ENCODE measurements at places on chromosomes 2 and 18.

DNA sequence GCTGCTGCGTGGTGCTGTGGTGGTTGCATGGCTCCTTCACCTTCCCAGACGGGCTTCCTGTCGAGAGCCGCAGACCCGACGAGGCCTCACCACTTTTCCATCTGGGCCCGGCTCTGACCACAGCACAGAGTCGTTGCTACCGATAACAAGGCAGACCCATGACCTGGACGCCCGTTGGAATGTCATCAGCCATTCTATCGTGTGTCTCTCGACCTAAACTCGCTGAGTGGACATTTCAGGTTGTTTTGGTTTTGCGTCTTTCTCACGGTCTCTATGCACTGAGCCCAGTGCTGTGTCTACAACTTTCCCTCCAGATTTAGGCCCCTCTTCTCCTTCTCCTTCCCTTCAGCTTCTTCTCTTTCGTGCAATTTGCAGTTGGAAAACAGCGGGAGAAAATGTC is 204.7 kb upstream of the TPO start:
- no peak for DNase-seq

- no peak for DNase-seq
These were observed 4.2 kb downstream of the ZNF512 start for GRCh38 chr2:27587025-27587424.

GRCh38 chr2:138421971-138422335 is 79.6 kb upstream of the SPOPL start:
- DNase-seq, result no peak

DNA sequence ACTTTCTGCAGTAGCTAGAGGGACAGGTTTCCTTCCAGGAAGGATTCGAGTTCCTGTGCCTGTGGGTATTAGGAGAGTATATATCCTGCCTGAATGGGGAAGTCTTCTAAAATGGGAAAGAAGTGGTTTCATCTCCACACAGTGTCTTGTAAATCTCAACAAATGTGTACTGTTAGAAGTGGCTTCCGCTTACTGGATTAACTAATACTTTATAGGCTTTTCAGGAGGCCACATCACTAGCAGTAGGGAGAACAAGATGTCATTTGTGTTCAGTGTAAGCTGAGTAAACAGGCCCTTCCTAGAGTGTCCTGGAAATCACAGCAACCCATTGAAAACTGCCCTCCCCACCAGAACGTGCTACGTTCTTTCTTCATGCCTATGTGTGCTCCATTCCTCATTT is 12.5 kb upstream of the POLR1B start:
- DNase-seq, result no peak

DNA sequence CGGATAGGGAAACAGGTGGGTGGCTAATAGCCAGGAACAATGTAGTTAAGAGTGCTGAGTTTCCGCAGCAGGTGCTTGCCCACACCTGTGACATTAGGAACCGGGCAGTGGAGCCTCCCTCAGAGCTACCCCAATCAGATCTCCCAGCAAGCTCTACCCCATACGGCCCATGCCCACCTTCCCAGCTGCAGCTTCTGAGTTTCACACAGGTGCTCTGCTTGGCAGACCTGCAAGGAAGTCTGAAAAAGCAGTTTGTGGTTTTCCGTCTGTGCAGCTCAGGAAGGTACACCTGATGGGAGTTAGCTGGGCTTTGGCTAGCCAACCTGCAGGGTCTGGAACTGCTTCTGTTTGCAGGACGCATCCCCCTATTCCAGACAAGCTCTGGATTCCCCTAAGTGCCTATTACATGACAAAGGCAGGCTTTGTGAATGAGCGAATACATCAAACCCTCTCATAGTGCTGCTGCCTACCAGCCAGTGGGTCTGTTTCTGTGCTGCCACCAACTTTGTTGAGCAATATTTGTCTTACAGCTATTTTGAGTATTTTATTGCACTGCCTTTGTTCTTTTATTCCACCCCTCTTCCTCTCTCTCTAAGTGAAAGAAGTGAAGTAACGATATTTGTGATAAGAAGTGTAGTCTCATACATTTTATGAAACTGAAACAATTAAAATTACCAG is 24.7 kb upstream of the CEP68 start:
- no peak for DNase-seq

DNA sequence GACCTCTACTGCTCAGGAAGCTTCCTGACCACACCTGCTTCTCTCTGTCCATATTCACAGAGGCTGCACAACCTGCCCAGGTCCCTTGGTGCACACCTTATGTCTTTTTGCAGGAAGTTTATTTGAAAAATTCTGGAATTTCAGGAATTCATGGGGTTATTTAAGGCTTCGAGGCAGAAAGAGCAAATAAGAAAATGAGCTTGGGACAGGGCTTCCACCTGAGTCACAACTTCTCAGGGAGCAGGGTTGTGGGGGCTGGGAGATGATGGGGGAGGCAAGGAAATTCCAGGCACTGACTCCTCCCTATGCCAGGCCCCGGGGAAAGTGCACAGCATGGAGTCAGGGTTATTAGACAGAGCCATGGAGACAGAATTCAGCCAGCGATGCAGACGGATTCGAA is 57.7 kb downstream of the INHBB start:
- no peak for DNase-seq

GRCh38 chr2:158663796-158664195 is 131.3 kb upstream of the DAPL1 start:
- DNase-seq, result no peak

DNA sequence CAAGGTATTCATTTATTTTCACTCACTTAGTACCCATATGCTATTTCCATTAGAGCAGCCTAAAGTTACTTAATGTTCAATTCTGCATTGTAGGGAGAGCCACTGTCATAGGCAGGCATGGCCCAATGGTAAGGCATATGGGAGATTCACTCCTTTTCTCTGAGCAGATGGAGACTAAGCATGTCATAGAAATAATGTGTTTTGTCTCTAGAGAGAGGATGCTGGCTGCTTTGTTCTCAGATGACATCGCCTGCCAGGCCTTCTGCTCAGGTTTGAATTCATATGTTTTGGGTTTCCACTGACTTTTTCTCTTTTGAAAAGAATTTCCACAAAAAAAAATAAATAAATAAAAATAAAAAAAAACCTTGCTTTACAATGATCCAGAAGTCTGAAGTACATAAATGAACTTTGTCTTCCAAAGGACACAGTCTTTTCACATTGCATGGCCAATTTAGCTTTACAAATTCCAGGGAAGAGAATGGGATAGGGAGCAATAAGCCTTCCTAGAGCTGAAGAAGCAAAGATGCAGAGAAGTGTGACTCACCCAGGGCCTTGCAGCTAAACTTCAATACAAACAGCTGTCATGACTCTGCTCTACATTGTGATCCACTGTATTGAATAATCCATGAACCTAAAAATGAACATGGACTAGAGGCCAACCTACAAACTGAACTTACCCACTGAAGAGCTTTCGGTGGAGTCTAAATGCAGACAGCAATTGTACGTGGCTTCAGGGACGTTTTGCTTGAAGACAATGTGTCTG is 422.5 kb downstream of the CMPK2 start:
- no peak for DNase-seq

GRCh38 chr18:69399253-69399652 is 1.4 kb upstream of the DOK6 start:
- no peak for DNase-seq

- no peak for DNase-seq
These were observed 37.0 kb downstream of the NABP1 start for GRCh38 chr2:191714925-191715324.

- DNase-seq, result no peak
These were observed 217.0 kb upstream of the DTNA start for GRCh38 chr18:34493099-34493544.

GRCh38 chr18:2715990-2716389 is 60.5 kb downstream of the SMCHD1 start:
- DNase-seq, result no peak

DNA sequence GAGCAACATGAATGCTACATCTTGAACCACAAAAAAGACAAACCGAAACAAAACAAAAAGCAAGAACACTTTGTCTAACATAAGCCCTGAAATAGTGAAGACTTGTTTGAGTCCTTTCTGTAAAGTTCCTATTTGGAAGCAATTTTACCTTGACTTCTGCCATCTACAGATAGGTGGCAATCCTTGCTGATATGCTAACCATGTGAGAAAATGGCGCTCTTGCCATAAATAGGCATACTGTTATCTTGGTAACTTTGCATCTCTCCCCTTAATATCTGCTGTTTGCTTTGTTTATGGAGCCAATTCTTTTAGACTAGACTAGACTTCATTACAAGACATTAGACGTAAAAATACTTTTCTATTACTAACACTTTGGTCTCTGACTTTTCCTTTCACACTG is 49.4 kb upstream of the PNPT1 start:
- DNase-seq, result no peak

- no peak for DNase-seq
These were observed 10.2 kb upstream of the HTR2B start for GRCh38 chr2:231134910-231135655.

DNA sequence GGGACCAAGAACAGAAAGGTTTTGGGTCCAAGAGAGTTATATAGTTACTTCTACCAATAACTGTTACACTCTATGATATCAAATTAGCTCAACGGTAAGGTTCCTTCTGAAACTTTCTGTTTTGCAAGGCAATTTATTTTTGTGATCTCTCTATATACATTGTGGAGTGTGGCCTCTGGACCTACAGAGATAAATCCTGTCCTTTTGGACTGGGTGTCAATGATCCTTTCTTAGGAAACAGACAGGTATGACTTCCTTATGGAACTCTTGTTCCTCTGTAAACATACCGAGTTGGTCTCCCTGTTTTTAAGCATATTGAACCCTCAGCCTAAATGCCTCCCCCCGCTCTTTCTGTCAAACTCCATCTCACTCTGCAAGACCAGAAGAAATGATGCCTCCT is 1117.8 kb downstream of the BCL11A start:
- no peak for DNase-seq

DNA sequence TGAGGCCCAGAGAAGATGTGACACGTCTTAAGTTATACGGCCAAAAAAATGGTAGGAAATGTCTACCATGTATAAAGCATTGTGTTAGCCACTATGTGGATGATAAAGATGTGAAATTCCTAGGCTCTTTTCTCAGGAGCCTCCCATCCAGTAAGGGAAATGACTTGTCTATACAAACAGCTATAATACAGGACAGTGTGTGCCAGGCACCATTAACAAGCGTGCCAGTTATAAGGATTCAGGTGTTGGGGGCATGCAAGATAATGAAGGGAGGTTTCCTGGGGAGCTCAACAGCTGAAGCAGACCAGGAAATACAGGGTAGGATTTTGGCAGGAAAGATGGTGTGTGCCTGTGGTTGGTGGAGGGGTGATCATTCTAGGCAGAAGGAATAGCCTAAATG is 37.6 kb downstream of the ALPK2 start:
- no peak for DNase-seq

DNA sequence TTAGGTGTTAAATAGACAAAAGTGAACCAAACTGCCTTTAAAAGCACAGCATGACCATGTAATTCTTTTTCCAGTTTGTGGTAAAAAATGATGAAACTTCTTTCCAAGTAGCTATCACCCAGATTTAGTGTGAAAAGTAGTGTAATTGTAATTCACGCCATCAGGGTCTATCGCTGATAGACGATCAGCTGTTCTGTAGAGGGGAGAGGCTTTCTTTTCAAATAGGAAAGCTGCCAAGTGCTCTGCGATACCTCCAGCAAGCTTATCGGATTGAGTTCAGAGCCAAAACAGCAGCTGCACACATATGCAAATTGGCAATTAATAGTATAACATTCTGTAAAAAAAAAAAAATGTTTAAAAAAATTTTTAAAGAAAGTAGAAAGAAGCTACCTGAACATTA is 61.9 kb upstream of the PSMD14 start:
- DNase-seq, result no peak

GRCh38 chr2:69244882-69245281 is 142.1 kb downstream of the GFPT1 start:
- no peak for DNase-seq

DNA sequence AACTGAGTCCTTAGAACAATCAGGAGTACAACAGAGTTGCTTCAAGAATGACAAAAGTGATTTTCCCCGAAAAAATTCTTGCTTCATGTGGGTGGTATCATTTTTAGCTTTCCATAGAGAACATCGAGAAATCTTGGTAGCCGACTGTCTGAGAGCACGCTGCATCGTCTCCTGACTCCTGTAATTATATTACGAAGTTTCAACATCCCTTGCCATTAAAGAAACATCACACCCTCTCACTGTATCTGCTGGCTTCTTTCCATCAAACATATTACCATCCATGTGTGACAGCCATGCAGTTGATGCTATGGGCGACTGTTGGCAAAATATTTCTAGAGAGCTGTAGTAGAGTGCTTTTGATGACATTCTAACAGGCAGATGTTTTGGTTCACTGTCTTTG is 311.2 kb downstream of the CMPK2 start:
- no peak for DNase-seq

GRCh38 chr18:55465313-55465712 is 122.7 kb downstream of the TCF4 start:
- no peak for DNase-seq

DNA sequence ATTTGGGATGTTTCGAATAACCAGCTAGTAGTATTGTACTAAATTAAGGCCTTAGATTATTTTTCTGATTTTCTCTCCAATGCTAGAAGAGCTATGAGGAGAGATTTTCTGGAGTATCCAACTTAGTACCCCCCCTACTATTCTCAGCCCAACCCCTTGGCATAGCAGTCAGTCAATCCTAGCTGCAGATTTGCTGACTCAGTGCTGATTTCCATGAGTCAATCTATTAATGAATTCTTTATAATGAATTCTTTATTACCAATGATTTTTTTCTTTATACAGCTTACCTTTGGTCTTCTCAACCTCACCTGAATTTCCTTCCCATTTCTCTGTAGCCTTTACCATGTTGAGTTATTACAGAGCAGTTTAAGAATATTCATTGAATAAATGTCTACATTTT is 192.8 kb upstream of the ETAA1 start:
- DNase-seq, result no peak

GRCh38 chr2:218727502-218728165 is 17.0 kb downstream of the TTLL4 start:
- no peak for DNase-seq

DNA sequence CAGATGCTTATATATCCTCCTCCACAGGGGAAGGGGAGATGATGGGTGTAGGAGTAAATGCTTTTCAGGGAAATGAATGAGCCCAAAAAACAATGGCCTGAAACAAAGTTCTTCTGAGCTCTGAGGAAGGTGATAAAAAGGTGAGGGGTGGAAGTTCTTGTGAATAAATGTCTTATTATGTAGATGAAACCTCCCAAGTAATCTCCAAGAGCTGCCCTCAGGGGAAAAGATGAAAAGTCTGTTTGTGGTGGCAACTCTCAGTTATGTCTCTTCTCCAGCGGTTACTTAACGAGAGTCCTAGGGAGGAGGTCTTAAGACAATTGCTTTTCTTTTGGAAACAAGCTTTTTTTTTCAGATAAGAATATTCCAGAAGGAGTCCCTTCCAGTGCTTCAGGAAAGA is 115.5 kb upstream of the CHAC2 start:
- no peak for DNase-seq
